Stimulated activated CD8-positive, alpha-beta memory T cell treated with anti-CD3 and anti-CD28 coated beads, Interleukin-4, amount 100 ng/mL, for 24 hours (primary cell): ENCODE measurements at places on chromosomes 4 and X.

GRCh38 chr4:24570574-24571236 lies 13.6 kb downstream of the DHX15 start:
- no peak for DNase-seq

- DNase-seq: no peak
Observed at GRCh38 chr4:147011411-147011810, 65.7 kb upstream of the TTC29 start.

- no peak for DNase-seq
Observed at GRCh38 chr4:126727461-126727860, 905.3 kb upstream of the INTU start.

GRCh38 chr4:112282860-112283667 lies 2.6 kb downstream of the TIFA start:
- no peak for DNase-seq

GRCh38 chrX:127243654-127244053 lies 424.1 kb downstream of the PRR32 start:
- DNase-seq: no peak
